ENCODE measurements at places on chromosomes 1 and 21.

DNA sequence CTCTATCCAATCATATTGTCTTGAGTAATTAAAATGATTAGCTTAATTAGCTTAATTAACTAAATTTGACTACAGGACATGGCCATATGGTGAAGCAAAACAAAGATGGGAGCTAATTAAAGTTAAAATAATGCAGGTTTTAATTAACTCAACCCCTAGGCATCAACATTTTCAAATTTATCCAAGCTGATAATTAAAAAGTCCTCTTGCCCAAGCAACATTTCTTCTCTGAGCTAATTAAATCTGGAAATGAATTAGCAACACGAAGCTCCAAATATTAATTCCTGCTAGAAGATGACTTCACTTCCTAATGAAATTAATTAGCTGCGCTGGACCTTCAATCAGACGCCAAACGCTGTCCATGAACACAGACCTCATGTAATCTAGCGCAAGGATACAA is 27.9 kb downstream of the LMO4 start:
- no peak for DNase-seq

DNA sequence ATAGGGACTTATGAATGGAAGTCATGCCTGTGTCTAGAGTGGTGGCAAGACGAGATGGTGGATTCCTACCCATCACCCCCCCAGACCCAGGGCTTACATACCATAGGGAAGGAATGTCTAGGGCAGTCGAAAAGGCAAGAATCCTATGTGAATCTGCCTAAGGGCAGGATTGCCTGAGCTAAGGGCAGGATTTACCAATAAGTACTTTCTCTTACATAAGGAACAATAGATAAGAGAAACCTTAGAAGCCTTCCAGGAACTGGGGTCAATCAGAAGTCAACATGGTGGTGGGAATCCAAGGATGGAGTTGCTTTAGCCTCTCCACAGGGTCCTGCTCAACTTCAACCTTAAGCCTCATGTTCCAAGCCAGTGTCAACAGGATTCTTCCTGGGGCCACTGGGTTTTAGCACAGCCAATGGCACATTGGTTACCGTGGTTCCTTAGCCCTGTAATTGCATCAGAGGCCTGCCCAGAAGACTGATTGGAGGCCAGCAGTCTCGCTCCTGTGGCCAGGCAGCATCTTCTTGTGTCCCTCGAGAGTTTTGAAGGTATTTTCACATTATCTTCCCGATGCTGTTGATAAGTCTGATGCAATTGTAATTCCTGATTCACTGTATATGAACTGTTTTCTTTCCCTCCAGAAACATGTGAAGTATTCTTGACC is 20.7 kb downstream of the BACE2 start:
- no peak for DNase-seq

DNA sequence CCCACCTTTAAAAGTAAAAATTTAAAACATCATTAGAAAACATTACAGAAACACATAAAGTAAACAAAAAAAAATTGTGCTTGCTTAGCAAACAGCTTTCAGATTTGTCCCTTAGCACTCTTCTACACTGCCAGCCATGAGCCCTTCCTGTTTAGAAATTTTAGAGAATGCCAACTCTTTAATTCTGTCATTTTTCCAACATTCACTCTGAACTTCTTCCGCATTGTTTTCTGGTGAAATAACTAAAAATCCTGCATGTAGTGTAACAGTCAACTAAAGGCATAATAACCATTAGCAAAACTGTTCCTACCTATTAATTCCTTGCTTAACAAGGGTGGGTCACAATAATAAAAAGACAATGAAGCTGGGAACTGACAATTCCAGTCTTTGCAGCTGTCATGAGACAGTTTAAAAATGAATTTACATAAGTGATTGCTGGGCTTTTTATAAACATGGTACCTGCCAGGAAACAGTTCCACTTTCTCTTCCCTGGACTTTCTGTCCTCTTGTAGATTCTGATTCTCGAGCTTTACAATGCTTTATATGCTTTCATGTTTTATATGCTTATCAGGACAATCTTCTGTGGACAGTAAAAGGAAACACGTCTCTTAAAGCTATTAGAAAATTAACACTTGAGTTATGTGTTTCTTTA is 19.0 kb downstream of the GNG12 start:
- DNase-seq, result no peak

- peak; percentile 27 for DNase-seq
These were observed 129.0 kb downstream of the DMRTB1 start for GRCh38 chr1:53588053-53588779.

DNA sequence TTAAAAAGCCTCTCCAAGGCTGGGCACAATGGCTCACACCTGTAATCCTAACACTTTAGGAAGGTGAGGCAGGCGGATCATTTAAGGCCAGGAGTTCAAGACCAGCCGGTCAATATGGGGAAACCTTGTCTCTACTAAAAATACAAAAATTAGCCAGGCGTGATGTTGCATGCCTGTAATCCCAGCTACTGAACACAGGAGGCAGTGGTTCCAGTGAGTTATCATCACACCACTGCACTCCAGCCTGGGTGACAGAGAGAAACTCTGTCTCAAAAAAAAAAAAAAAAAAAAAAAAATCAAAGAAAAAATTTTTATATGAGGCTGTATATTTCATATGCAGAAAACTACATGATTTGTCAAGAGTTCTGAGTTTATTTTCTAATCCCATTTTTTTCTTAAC is 1107.1 kb upstream of the TMPRSS15 start:
- DNase-seq, result no peak

DNA sequence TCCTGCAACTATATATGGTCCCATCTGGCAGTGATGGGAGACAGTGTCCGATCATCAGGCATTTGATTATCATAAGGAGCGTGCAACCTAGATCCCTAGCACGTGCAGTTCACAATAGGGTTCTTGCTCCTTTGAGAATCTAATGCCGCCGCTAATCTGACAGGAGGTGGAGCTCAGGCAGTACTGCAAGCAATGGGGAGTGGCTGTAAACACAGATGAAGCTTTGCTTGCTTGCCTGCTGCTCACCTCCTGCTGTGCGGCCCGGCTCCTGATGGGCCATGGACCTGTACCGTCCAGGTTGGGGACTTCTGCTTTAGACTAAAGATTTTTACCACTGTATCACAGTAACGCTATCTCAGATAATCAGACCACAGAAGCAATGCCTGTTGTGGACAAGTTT is 63.8 kb downstream of the TGFB2 start:
- DNase-seq, result no peak

DNA sequence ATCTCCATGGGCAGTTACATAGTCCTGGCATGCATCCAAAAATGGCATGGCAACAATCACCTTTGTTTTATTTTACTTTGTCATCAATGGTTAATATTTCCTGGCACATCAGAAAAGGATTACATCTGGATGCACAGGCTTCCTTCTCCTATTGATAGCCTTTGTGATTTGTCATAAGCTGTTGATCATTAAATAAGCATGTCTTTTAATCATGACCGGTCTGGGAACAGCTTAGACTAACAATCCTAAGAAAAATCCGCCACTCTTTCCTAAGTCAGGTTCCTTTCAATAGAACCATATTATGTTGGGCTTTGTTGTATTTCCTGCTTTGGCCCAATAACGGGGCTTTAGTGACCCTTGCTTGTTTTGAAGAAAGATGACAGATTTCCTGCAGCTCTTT is 330.6 kb downstream of the DUSP10 start:
- DNase-seq, result no peak

GRCh38 chr1:102640312-102640711 is 468.0 kb downstream of the COL11A1 start:
- no peak for DNase-seq

GRCh38 chr21:37257967-37258877 is 8.9 kb downstream of the VPS26C start:
- DNase-seq, result peak; percentile 90

- no peak for DNase-seq
These were observed 29.6 kb downstream of the SLC37A1 start for GRCh38 chr21:42543106-42543847.

GRCh38 chr1:174841747-174842146 is 158.0 kb upstream of the CACYBP start:
- no peak for DNase-seq

DNA sequence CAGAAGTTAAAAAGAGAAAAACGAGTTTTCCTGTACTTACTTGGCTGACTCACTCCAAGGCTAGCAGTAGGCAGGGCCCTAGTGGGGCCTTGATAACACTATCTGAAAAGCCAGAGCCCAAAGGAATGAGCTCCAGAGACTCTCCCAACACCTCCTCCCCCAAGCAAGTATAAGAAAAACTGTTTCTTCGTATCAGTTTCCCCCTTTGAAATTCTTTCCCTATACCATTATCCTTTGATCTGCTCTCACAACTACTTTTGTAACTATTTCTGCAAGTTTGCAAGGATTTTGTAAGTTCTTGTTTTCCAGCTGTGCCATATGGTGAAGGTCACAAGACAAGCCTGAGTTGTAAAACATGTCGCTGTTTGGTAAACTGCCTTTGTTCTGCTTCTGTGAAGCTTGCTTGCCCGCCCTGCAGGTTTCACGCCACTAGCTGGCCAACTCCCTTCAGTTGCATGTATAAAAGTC is 36.5 kb upstream of the KCNJ15 start:
- DNase-seq, result no peak

DNA sequence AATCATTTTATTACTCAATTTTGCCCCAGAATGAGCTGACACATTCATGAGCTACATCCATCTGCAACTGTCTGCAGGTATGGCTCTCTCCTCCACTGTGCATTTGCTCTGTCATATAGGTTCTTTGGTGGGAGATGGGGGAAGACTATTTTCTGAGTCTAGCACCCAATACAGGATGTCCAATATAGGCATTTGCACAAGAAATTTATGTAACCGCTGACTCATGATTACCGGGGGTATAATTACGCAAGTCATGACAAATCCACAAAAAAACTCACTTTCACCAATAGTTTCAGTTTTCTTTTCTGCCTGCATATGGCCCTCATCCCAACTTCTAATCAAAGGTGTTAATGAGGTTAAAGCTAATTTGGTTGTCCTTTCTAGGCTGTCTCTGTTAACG is 17.5 kb upstream of the VSIG8 start:
- DNase-seq, result no peak

- peak; percentile 92 for DNase-seq
These were observed 21.7 kb downstream of the INTS3 start for GRCh38 chr1:153749408-153750005.

- no peak for DNase-seq
These were observed 143.1 kb downstream of the TGFBR3 start for GRCh38 chr1:91742848-91743292.

DNA sequence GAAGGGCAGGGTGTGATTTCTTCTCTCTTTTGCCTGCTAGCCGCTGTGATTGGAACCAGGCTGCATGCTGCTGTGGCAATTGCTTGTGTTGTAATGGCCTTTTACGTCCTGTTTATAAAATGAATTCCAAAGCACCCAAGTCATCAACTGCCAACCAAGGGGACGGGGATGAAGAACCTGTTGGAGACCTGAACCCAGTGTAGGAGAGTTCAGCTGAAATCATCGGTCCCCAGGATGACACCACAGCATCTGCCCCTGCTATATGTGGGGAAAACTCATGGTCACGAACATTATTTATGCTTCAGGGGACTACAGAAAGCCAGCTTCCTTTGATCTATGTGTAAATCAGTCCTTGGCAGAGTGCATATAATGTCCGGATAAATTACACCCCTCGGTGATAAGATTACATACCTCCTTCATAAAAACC is 3.8 kb downstream of the TMEM167B start:
- no peak for DNase-seq

- DNase-seq, result no peak
These were observed 9.3 kb downstream of the AHCYL1 start for GRCh38 chr1:109993885-109994284.

- peak; percentile 69 for DNase-seq
These were observed 33.3 kb upstream of the FAM3B start for GRCh38 chr21:41283211-41283818.

DNA sequence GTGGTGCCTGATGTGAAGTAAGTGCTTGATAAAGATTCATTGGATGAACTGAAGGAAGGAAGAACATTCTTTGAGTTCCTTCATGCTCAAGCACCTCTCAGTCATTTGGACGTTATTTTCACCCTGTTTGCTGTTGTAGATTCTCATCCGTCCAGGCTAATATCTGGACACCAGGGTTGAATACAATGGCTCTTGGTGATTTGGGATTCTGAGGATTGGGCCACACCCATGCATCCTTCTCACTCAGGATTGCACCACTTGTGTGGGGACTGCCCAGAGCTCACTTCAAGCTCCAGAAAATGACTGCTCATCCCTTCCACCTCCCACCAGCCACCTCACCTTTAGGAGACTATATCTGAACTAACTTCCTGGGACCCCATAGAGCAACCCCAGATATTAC is 117.1 kb upstream of the IPO9 start:
- no peak for DNase-seq

- no peak for DNase-seq
These were observed 8.8 kb upstream of the ADAR start for GRCh38 chr1:154616659-154617345.

DNA sequence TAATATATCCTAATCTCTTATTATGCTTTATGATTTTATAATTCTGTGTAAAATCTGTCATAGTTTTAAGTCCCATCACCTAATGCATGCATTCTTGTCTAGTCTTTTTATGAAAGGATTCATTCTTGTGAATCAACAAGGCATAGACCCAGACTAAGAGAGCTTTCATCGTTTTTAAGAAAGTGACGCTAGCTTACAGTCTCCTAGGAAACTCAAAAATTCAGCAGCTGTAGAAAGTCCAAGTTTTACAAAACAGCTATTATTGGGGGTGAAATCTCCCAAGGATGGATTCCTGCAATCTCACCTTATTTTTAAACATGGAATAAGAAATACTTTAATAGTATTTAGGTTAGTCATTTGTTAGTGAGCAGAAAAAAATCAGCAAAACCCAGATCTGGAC is 104.7 kb downstream of the NCAM2 start:
- no peak for DNase-seq

- no peak for DNase-seq
These were observed 599.6 kb downstream of the PTPRU start for GRCh38 chr1:29835874-29836273.

DNA sequence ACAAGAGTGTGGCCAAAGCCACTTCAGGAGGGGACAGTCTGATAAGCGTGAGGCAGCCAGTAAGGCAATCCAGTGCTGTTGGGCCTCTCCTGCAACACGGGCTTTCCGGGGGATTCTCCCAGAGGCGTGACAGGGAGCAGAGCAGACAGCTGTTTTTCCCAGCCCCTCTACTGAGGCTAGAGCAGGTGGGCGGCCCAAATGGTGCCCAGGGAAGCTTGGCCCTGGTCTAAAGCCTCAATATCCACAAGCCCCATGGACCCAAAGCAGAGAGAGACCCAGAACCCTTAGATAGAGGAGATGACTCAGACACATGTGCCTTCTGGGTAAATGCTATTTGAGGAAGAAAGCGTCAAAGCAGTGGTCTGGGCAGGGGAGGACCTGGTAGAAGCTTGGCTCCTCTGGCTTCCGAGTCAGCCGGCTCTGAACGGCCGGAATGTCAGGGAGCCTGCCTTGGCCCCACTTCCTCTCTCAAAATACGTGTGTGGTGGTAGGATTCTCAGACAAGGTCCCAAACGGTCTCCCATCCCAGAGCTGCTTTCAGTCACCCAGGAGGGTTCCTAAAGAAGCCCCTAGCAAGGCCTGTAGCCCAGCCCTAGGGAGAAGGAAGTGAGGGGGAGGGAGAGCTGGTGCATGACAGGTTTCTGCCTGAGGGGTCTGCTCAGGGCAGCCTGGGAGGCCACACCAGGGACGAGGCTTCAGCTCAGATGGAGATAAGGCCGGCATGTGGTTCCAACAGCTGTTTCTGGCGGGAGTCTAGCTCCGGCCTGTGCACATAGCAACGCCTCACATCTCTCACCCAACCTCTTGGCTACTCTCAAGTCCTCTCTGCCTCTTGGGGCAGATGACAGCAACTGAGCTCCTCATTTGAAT is 28.8 kb downstream of the PIK3C2B start:
- no peak for DNase-seq

GRCh38 chr21:36966821-36967768 is 626 bp upstream of the HLCS start:
- DNase-seq, result no peak

GRCh38 chr1:48196237-48196636 is 26.3 kb upstream of the SLC5A9 start:
- no peak for DNase-seq
